ENCODE measurements at places on chromosomes 4 and X. TPM values are rescaled to one million over a fixed set of nuclear protein-coding genes. Genes with fewer than 3 reads are reported as not detected.
A peak's percentile ranks its signal among the peaks of the same experiment; 100 is the strongest.

PDCL2 gene
- total RNA-seq, result not detected

WDFY3 gene
- 0.09 TPM for total RNA-seq

UBE2K gene
- 77.1 TPM for total RNA-seq

OTUD4 gene
- total RNA-seq, result 49.6 TPM

CPE gene
- not detected for total RNA-seq

CDS1 gene
- total RNA-seq, result 0.25 TPM

DNA sequence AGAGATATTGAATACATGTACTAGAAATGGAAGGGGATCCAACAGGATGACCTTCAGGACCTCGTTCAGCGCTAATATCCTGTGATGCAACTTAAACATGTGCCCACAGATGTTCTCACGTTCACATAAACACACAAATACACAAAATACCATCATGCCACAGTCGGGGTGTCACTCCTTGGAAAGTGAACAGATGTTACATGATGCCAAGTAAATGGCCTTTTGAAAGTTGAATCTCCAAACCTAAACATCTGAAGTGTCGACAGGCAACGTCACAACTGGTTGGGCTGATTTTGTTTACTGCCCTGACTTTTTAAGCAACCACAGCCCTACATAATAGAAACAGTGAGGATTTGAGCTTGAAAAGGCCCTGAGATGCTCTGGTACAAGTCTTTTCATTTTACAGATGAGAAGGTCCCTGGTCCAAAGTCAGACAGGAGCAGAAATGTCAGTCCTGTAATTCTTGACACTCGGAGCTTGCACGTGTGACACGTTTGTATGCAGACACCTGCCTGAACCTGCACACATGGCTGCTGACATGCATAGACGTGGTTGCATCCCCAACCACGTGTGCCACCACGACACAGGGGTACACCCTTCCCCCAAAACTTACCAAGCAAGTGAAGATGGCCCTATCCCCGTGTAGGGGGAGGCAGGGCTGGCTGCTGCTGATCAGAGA is 23.5 kb upstream of the BCORL1 start:
- no peak overlapping the region for H3K27ac ChIP-seq
- H3K36me3 ChIP-seq, result no peaks in the 10 kb centered on the region
- no peaks in the 10 kb centered on the region for H3K27me3 ChIP-seq
- peaks cover 15% of the 10 kb centered on the region for H3K4me1 ChIP-seq
- no peak overlapping the region for H3K4me3 ChIP-seq
- DNase-seq, result no peak

- no peaks in the 10 kb centered on the region for H3K4me1 ChIP-seq
- no peaks in the 10 kb centered on the region for H3K36me3 ChIP-seq
- no peak for DNase-seq
- no peak overlapping the region for H3K27ac ChIP-seq
Observed at GRCh38 chr4:100511896-100512295, 5.9 kb downstream of the EMCN start.

DNA sequence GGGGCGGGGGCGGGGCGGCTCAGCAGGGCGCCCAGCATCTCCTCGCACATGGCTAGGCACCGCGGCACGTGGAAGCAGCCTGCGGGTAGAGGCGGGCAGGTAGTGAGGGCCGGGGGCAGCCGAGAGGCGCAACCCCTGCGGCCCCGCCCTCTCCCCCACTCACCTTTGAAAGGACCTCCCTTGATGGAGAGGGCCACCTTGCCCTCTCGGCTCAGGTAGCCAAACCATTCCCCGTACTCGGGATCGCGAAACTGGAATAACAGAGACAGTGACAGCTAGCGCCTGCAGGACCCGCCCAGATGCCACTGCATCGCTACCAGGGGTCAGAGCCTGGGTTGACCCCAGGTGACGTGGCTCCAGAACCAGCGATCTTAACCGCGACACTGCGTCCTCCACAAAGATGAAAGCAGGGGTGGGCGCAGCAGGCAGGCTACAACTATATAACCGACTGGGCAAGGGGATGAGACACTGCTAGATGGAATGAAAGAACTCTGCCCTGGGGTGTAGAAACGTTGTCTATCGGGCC is 552 bp upstream of the NAA10 start:
- peaks cover 24% of the 10 kb centered on the region for H3K36me3 ChIP-seq
- H3K4me1 ChIP-seq, result peaks cover 42% of the 10 kb centered on the region
- no peaks in the 10 kb centered on the region for H3K27me3 ChIP-seq
- peak overlapping the region; percentile 68 for H3K4me3 ChIP-seq
- no peak for DNase-seq

DNA sequence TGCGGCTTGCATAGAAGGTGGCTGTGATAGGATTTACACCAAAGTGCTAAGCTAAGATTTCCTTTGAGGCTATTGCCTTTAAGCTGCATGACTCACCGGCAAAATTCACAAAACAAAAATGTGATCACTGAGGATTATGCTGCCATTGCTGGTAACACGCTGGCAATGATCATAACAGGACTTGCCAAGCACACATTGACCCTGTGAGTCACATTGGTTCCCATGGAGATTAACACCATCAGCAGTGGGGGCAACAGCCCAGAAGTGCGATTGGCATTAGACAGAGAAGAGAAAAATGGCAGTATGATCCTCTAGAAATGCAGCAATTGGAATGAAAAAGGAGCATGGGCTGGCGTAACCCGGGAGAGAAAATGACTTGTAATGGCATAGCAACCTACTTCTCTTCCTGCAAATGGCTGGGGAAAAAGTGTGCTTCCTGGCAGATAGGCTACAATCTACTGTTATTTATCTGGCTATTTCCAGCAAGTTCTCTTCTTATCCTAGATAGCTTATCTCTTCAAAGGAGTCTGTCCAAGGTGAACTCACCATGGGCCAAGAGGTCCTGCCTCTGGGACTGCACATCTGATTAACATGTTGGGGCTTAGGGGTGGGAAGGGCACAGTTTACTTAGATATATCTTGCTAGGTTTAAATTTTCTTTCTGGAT is 314.2 kb upstream of the IGFBP7 start:
- H3K4me1 ChIP-seq, result no peaks in the 10 kb centered on the region
- H3K36me3 ChIP-seq, result no peaks in the 10 kb centered on the region
- no peak for DNase-seq
- no peaks in the 10 kb centered on the region for H3K27me3 ChIP-seq
- no peak overlapping the region for H3K4me3 ChIP-seq

GRCh38 chr4:2598511-2599303 is 62.3 kb downstream of the FAM193A start:
- peak overlapping the region; percentile 72 for H3K27ac ChIP-seq
- peak; percentile 31 for DNase-seq
- H3K36me3 ChIP-seq, result peaks cover 28% of the 10 kb centered on the region
- peak overlapping the region; percentile 11 for H3K4me3 ChIP-seq

GRCh38 chr4:74338792-74339333 is 26.1 kb upstream of the EREG start:
- no peaks in the 10 kb centered on the region for H3K4me1 ChIP-seq
- no peaks in the 10 kb centered on the region for H3K36me3 ChIP-seq
- H3K4me3 ChIP-seq, result no peak overlapping the region
- peaks cover 17% of the 10 kb centered on the region for H3K27me3 ChIP-seq

GRCh38 chrX:118694638-118695037 is 32.8 kb upstream of the IL13RA1 start:
- no peaks in the 10 kb centered on the region for H3K27me3 ChIP-seq
- peaks cover 8% of the 10 kb centered on the region for H3K36me3 ChIP-seq
- H3K4me3 ChIP-seq, result no peak overlapping the region
- no peak for DNase-seq
- peaks cover 3% of the 10 kb centered on the region for H3K4me1 ChIP-seq

GRCh38 chr4:55612341-55612740 is 20.3 kb upstream of the PDCL2 start:
- no peaks in the 10 kb centered on the region for H3K36me3 ChIP-seq
- H3K4me1 ChIP-seq, result peaks cover 2% of the 10 kb centered on the region
- H3K27ac ChIP-seq, result no peak overlapping the region
- no peak overlapping the region for H3K4me3 ChIP-seq

DNA sequence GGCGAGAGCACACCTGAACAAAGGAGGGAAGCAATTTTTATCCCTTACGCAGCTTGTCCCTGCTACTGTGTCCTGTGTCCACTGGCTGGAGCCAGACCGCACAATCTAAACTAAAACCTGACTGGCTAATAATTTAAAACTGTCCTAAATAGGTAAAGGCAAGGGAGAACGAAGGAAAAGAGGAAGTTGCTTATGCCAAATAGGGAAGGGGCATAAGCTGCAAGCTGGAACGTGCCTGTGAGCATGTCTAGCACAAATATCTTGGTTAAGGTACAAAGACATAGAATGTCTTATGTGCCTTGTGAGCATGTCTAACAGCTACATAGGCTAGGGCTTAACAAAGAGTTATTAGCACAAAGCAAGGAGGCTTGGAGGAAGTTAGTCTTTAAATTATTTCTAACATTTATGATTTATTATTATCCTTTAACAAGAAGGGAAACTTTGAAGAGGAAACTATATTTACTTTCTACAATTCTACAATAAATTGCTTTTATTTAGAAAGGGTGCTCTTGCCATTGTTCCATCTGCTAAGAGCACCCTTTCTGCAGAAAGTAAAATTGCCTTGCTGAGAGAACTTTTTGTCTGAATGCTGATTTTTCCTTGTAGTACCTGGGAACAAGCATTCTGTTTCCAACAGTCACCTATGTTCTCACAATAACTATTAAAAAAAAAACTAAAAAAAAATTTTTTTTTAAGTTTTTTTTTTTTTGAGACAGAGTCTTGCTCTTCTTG is 80.6 kb upstream of the CBR4 start:
- H3K36me3 ChIP-seq, result no peaks in the 10 kb centered on the region
- H3K27ac ChIP-seq, result no peak overlapping the region
- no peaks in the 10 kb centered on the region for H3K27me3 ChIP-seq
- no peak for DNase-seq

GRCh38 chr4:128307123-128307571 is 19.5 kb upstream of the PGRMC2 start:
- DNase-seq, result no peak
- no peaks in the 10 kb centered on the region for H3K4me1 ChIP-seq
- H3K36me3 ChIP-seq, result peaks cover 10% of the 10 kb centered on the region
- H3K27ac ChIP-seq, result no peak overlapping the region

DNA sequence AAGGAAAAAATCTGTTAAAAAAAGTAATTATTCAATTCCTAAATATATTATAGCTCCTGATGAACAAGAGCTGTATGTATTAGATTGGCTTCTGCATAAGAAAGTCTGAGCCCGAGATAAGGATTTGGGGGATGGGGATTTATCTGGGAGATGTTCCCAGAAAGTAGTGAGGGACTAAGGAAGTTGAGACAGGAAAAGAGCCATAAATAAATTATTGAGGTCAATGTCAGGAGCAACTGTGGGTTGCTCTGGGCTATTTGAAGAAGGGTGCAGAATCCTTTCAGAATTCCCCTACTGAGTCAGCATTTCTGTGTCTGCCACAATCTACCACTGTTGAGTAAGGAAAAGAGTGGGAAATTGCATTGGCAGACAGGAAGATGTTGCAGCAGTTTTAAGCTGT is 3.1 kb upstream of the TDO2 start:
- no peaks in the 10 kb centered on the region for H3K36me3 ChIP-seq
- peaks cover 2% of the 10 kb centered on the region for H3K27me3 ChIP-seq
- H3K4me1 ChIP-seq, result no peaks in the 10 kb centered on the region
- no peak for DNase-seq
- H3K27ac ChIP-seq, result no peak overlapping the region

GRCh38 chr4:157803845-157804521 is 368.8 kb downstream of the GASK1B start:
- H3K36me3 ChIP-seq, result no peaks in the 10 kb centered on the region
- no peak for DNase-seq
- no peak overlapping the region for H3K4me3 ChIP-seq
- H3K27me3 ChIP-seq, result no peaks in the 10 kb centered on the region
- H3K4me1 ChIP-seq, result no peaks in the 10 kb centered on the region

DNA sequence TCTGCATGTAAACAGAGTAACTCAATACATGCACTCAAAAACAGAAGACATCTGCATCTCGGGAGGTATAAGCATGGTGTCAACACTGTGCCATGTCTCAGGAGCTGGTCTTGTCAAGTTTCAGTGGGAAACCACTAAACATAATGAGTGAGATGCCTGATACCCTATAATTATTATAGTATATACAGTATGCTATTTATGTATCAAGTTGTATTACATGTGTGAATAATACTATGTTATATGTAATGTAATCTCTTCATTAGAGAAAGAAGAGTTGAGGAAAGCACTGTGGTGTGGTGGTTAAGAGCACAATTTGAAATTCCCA is 2.5 kb downstream of the PPBP start:
- H3K4me1 ChIP-seq, result no peaks in the 10 kb centered on the region
- no peaks in the 10 kb centered on the region for H3K36me3 ChIP-seq
- H3K27me3 ChIP-seq, result peaks cover 5% of the 10 kb centered on the region
- H3K4me3 ChIP-seq, result no peak overlapping the region
- H3K27ac ChIP-seq, result no peak overlapping the region

DNA sequence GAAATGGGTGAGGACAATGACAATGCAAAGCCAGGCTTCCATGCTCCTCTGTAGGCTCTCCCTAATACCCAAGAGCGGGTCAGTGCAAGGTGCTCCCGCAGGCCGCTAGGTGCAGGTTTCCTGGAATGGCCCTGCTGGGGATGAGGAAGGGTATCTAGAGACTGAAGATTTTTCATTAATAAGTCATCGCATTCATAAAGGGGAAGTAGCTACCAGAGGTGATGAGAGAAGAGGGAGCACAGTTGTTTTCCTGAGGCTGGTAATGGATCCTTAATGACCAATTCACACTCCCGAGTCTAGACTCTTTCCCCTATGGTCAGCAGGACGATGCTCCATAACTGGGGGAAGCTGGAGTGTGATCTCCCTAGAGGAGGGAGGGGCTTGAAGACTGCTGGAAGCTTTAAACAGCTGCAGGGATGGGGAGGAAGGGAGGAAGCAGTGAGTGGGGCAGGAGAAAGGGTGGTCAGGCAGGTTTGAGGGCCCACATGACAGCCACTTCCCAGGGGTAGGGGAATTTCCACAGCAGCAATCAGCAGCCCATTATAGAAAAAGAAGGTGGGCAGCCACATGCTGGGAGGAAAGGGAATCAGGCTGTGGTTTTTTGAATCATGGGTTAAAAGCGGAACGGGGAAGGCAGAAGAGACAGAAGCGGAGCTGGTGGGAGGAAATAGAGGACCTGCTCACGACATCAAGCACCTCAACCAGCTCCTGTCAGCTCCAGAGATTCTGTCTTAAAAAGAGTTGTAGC is 10.2 kb upstream of the ATP6AP2 start:
- peaks cover 14% of the 10 kb centered on the region for H3K4me1 ChIP-seq
- peak overlapping the region; percentile 93 for H3K27ac ChIP-seq
- peak overlapping the region; percentile 72 for H3K4me3 ChIP-seq
- H3K36me3 ChIP-seq, result no peaks in the 10 kb centered on the region
- no peaks in the 10 kb centered on the region for H3K27me3 ChIP-seq

All from activated CD8-positive, alpha-beta T cell treated with anti-CD3 and anti-CD28 coated beads for 36 hours (primary cell).